ENCODE measurements at places on chromosomes 4 and X. TPM values are rescaled to one million over a fixed set of nuclear protein-coding genes. Genes with fewer than 3 reads are reported as not detected.

PLP1 gene
- total RNA-seq, result not detected

AWAT2 gene
- total RNA-seq, result not detected

SMIM10 gene
- not detected for total RNA-seq

ARMCX2 gene
- 3.3 TPM for total RNA-seq

PPP2R2C gene
- total RNA-seq, result not detected

TEX13B gene
- total RNA-seq, result not detected

ZNF711 gene
- total RNA-seq, result 6.7 TPM

NUP62CL gene
- 0.65 TPM for total RNA-seq

NWD2 gene
- not detected for total RNA-seq

LUZP4 gene
- not detected for total RNA-seq
